DMS 273 treated with DMSO at 0.1 percent for 48 hours (cell line): ENCODE measurements at places on chromosomes 3 and 15.

DNA sequence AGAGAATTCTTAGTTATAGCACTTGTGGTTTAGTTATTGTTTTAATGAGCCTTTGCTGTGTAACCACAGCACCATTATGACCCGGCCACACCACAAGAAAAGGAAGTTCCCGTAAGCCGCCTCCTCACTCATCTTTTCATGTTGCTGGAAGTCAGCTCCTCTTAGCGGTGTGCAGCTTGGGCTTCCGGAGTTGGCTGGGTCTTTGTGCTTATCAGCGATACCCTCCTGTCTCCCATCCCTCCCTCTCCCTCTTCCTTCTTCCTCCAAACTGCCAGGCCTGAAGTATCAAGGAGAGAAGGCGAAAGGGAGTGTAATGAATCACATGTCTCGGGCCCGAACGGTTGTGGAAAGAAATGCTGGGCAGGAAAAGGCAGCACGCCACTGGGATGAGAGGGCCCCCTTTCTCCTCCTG is 353.5 kb downstream of the MCTP2 start:
- DNase-seq, result no peak

DNA sequence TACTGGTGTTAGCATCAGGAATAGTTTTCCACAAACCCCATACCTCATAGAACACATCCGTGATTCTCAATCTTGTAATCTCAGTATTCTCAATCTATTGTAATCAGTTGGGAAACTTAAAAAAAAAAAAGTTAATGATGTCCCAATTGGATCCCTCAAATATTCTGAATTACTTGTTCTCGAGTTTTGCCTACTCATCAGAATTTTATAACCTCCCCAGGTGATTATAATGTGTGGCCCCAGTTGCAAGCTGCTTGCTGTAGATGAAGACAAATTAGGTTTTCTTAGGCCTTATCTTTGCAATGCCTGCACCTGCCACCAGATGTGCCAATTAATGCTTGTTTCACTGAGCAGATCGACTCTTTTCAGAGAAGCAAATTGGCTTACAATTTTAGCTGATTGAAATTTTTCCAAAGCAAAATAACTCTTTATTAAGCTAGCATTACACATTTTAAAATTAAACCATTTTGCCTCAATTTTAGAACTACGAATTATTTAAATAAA is 19.0 kb upstream of the DIPK2A start:
- no peak for DNase-seq

- DNase-seq, result no peak
These were observed 141.0 kb downstream of the CHDH start for GRCh38 chr3:53705024-53705745.

GRCh38 chr3:100033903-100034471 is 80.3 kb downstream of the FILIP1L start:
- no peak for DNase-seq

DNA sequence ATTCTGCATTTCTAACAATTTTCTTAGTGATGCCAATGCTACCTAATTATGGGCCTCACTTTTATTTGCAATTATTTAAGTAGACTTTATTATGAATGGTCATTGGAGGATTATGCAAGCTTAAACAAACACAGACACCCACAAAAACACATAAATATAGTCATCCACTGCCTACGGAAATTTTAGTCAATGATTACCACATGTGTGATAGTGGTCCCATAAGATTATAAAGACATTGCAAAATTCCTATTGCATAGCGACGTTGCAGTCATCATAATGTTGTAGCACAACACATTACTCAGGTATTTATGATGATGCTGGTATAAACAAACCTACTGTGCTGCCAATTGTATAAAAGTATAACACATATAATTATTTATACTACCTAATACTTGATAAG is 247.8 kb upstream of the ALCAM start:
- no peak for DNase-seq

- peak; percentile 18 for DNase-seq
These were observed 186.7 kb downstream of the NLGN1 start for GRCh38 chr3:173584093-173584837.

DNA sequence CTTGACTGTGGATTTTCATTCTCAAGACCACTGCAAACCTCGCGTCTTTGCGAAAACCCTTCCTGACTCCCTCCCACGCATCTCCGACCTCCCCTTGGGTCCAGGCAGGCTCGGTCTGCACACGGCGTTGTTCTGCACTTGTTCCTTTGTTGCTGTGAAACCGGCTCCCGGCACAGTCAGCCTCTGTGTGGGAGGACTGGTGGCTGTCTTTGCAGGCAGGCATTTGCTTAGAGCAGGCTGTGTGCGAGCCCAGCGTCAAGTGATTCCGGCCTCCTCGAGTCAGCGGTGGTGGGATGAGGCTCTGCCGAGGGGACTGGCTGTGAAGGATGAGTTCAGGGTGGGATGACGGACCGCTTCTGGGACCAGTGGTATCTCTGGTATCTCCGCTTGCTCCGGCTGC is 102.6 kb upstream of the ROPN1 start:
- DNase-seq, result no peak

- DNase-seq, result peak; percentile 57
These were observed 7.5 kb upstream of the IGSF10 start for GRCh38 chr3:151468284-151468917.

GRCh38 chr3:99920481-99921376 is 103.1 kb downstream of the CMSS1 start:
- DNase-seq, result no peak

- no peak for DNase-seq
These were observed 495.3 kb upstream of the AGTR1 start for GRCh38 chr3:148202386-148202785.

DNA sequence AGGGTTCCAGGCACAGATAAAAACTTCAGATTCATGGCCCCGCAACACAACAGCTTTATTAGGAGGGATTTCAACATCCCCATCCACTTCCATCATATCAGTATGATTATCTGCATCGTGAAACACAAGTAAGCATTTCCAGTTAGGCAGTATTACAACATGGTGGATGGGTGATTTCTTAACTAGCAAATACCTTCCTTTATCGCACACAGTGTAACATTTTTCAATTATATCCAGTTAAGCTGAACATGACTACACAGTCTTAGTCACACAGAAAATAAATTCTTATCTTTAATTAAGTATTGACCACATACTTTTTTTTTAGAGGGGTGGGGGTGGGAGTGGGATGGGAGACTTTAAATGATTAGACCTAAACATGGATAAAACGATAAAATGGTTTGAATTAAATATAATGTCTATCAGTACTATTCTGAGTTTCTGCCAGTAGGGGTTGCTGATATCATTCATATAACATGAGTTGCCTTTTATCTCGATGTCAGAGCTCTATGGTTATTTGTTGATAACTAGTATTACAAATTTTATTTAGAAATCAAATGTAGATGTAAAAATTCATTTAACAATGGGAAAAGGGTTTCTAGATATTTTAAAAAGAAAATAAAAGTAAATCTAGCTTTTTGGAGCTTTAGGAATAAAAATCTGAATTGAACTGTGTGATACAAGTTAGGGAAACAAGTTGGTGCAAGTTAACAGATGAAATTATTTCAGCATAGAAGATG is 146.6 kb downstream of the TBL1XR1 start:
- DNase-seq, result peak; percentile 24

DNA sequence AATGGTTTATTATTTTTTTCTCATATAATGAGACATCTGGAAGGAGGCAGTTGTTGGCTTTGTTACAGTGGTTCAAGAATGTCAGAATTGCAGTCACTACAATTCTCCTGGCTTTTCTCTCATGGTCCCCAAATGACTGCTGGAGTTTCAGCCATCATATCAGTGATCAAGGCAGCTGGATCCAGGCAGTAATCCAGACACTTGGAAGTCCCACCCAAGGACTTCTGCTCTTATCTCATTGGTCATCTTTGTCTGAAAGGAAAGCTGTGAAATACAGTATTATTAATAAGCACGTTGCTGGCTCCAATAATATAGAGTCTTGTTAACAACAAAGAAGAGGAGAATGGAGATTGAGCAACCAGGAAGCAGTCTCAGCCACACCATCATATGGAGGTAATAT is 22.9 kb upstream of the MED12L start:
- no peak for DNase-seq

DNA sequence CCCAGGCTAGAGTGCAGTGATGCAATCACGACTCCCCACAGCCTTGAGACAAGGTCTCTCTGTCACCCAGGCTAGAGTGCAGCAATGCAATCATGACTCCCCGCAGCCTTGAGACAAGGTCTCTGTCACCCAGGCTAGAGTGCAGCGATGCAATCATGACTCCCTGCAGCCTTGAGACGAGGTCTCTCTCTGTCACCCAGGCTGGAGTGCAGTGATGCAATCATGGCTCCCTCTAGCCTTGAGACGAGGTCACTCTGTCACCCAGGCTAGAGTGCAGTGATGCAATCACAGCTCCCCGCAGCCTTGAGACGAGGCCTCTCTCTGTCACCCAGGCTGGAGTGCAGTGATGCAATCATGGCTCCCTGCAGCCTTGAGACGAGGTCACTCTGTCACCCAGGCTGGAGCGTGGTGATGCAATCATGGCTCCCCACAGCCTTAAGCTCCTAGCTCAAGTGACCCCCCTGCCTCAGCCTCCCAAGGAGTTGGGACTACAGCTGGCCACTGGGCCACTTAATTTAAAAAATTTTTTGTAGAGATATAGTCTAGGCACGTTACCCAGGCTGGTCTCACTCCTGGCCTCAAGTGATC is 26.1 kb downstream of the TFRC start:
- no peak for DNase-seq

DNA sequence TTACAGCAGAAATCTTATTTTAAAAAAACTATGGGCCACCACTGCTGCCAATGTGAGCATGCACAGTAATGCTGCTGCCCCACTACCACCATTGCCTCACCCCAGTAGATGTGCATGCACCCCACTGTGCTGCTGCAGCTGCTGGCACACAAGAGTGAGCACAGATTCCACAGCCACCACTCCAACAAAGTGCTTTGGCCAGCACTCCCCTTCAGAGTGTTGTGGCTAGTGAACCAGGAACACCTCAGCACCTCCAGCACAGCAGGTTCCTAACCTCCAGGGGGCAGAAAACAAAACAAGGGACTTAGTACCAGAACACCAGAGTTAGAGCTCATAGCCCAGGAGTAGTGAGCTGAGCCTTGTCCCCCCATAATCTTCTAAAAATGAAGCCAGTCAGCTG is 629.6 kb downstream of the PYDC2 start:
- DNase-seq, result no peak

DNA sequence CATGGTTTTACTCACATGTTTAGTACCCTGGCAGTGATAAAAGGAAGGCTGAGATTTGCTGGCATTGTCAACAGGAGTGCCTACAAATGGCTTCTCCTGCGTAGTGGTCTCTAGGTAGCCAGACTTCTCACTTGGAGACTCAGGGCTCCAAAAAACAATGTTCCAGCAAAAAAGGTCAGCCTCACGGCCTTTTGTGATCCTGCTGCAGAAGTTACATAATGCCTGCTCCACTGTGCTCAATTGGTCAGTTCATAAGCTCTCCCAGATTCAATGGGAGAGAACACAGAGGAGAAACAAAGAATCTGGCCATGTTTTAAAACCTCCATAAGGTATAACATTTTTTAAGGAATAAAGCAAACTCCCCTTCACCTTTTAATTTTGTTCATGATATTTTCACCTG is 76.1 kb upstream of the CMSS1 start:
- DNase-seq, result no peak

- no peak for DNase-seq
These were observed 512.6 kb downstream of the MECOM start for GRCh38 chr3:169150920-169151319.

DNA sequence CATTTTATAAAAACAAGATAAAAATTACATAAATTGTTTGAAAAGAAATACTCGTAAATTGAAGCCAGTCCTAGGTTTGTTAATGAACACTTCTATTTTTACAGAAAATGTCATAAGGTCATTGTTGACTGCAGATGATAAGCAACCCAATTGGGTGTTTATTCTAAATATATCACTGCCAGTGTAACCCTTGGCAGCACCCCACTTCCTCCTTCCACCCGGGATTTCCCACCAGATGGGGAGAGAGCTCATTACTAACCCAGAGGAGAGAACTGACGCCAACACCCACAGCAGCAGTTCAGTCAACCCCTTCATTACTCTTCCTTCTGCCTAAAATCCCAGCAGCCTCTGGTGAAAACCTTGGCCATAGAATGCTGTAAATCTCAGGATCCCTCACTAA is 307.6 kb downstream of the GAP43 start:
- no peak for DNase-seq
